ENCODE measurements at places on chromosomes 16 and 17.

GRCh38 chr16:2237493-2238149 is 1.4 kb downstream of the DNASE1L2 start:
- DNase-seq: no peak

DNA sequence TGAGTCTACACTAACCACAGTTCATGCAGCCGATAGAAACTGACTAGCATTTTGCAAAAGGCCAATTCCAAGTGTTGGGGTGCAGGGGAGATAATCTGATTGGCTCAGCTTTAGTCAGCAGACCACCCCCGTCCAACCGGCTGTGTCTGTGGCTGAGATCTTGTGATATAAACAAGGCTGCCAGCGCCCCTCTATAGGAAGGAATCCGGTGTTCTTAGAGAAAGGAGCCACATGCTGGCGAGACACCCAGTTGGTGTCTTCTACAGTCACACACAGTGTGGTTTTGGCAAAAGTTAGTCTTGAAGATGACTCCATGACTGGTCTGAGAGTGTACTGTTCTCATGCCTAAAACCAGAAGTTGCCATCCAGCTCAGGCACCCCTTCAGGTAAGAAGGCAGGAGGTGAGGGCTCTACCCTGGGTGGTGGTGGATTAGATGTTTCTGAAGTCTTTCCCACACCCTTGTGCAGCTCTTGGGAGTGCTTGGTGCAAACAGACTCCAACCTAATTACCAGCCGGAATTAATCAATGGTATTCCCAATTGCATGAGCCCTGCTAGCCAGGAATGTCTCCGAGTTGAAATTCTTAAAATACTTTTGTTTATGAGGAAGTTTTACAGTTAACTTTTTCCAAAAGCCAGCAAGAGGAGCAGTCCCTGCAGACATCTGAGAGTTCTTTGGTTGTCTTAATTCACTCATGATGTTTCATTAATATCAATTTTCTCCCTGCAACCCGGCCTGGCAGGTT is 172.3 kb upstream of the IRX6 start:
- DNase-seq: no peak

- DNase-seq: no peak
Observed at GRCh38 chr16:81101702-81102101, 5.5 kb upstream of the GCSH start.

- DNase-seq: no peak
Observed at GRCh38 chr17:4823373-4824089, 9.6 kb upstream of the MINK1 start.

GRCh38 chr17:31175237-31175636 is 80.5 kb downstream of the NF1 start:
- no peak for DNase-seq

DNA sequence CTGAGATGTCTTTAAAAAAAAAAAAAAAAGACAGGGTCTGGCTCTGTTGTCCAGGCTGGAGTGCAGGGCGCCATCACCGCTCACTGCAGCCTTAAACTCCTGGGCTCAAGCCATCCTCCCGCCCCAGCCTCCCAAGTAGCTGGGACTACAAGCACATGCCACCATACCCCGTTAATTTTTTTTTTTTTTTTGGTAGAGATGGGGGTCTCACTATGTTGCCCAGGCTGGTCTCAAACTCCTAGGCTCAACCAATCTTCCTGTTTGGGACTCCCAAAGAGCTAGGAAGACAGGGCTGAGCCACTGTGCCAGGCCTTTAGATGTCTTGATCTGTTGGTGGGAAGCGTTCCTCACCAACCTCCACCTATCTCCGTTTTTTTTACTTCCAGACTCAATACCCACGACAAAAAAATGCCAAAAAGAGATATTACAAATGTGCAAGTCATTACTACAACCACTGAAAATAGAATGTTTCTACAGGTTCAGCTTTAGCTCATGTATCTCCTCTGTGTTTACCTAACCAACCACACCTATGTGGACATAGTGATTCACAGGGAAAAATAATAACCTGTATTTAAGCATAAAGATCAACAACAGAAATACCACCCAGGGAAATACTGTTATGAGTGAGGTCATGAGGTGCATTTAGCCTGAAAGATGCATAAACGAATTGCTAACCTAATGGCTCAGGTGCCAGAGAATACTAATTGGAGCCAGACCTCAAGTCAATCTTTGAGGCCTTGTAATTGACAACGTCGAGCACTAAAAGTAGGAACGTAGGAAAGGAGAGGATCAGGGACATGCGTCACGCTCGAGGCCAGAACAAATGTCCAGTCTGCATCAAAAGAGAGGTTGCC is 22.6 kb downstream of the NACA2 start:
- DNase-seq: no peak

- no peak for DNase-seq
Observed at GRCh38 chr16:23771642-23772041, 16.8 kb downstream of the CHP2 start.

DNA sequence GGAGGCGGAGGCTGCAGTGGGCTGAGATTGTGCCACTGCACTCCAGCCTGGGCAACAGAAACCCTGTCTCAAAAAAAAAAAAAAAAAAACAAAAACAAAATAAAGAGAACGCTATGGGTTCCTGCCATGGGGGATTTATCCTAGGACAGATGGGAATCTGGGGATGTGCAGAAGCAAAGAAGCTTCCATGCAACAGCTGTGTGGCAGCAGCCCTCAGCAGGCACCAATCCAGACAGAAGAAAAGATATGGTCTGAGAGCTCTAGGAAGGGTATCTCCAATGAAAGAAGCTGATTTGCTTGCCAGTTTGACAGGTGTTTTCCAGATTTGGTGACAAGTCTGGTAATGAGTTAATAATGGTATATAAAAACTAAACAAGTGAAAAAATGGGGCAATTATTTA is 11.6 kb downstream of the MYO19 start:
- no peak for DNase-seq

GRCh38 chr17:63435681-63436522 is 10.2 kb downstream of the CYB561 start:
- no peak for DNase-seq

- no peak for DNase-seq
Observed at GRCh38 chr16:79493911-79494310, 106.6 kb downstream of the MAF start.

DNA sequence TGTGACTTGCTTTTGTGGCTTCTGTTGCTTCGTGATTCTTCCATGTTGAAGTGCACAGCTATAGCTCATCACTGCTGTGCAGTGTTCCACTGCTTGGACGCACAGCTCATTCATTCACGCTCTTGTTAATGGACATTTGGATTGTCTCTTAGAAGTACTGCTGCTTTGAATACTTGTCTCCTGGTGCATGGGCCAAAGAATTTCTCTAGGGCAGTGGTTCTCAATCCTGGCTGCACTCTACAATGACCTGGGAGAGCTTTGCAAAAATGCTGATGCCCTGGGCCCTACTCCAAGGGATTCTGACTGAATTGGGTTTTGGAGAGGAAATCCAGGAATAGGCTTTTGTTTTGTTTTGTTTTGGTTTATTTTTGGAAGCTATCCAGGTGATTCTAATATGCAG is 20.0 kb downstream of the CCL17 start:
- DNase-seq: no peak

GRCh38 chr17:44210342-44211192 is 8.9 kb downstream of the UBTF start:
- peak; percentile 93 for DNase-seq

GRCh38 chr16:7085776-7086175 is 246.9 kb upstream of the RBFOX1 start:
- DNase-seq: no peak
